ENCODE measurements at places on chromosomes 12 and 14. TPM values are rescaled to one million over a fixed set of nuclear protein-coding genes. Genes with fewer than 3 reads are reported as not detected.

Gene TBPL2
- not detected for total RNA-seq

Gene CLEC14A
- total RNA-seq = not detected

Gene STYK1
- 0.96 TPM for total RNA-seq

Gene GALNT6
- total RNA-seq = 14.9 TPM

Gene IFNG-AS1
- total RNA-seq = 3.6 TPM

Gene KRT83
- total RNA-seq = not detected

Gene KRT84
- total RNA-seq = not detected

All from T-helper 1 cell treated with Interleukin-12 subunit alpha and Interleukin-12 subunit beta and Interleukin-4 antibody, amounts not matched to agents 30 ng/mL and 1 ng/mL, for 36 hours (primary cell).